ENCODE measurements at places on chromosomes 12 and 14.

DNA sequence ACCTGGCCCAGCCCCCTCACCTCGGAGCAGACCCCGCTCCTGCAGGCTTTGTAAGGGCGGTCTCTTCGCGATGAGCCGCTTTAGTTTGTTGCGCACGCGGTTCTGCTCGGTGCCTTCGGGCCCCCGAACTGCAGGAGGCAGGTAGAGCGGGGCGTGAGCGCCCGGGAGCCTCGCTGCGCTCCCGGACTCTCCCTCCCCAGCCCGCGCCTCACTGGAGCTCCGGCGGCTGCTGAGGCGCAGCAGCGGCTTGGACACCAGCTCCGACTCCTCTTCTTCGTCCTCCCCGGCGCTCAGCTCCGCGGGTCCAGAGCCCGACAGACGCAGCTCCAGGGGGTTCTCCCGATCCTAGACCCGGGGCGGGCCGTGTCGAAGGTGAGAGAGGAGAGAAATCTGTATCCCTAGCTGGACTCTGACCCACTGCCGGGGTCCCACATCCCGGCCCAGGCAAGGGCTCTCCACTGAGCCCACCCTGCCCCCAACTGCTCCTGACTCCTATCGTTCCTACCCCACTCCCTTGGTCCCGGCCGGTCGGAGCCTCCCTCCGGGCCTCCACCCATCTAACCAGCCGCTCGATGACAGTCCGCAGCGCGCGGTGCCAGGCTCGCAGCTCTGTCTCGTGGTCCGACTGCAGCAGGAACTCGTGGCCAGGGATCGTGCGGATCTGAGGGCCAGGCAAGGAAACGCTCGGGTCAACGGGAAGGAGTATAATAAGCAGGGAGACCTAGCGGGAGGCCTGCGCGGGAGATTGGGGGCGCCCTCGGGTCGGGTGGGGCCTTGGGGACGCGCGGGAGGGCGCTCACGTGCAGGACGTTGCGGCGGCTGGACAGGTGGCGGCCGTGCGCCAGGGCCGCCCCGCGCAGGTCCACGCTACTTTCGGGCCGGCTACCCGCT, 4.2 kb downstream of the ARHGAP9 start:
- no peak for DNase-seq

DNA sequence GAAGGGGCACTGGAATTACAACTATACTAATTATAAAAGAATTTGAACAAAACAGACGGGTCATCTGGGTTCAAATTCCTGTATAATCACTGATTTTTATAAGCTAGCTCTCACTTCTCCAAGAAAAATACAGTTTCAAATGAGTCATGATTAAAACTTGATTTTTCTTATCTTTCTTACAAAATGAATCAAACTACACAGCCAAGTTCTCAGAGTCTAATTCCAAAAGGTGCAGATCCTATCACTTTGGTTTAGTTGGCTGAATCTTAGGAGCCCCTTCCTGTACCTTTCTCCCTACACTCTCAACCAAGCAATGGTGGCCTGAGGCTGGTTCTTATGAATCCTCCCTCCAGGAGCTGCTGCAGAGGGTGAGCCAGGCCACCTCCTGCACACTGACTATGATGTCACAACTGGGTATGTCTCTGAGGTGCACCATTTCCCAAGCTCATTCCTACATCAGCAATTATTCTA, 43.8 kb upstream of the BMP4 start:
- no peak for DNase-seq

DNA sequence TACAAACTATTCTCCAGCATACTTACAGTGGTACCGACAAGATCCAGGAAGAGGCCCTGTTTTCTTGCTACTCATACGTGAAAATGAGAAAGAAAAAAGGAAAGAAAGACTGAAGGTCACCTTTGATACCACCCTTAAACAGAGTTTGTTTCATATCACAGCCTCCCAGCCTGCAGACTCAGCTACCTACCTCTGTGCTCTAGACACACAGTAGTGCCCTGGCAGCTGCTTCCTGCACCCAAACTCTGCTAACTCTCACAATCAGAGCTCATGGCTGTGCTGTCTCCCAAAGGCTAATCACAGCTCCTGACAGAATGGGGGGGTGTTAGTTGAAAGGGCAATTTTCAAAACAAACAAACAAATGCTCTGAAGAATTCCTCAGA, 95.2 kb upstream of the OR4E1 start:
- no peak for DNase-seq

- no peak for DNase-seq
Measured at GRCh38 chr14:94952097-94952496, 182.2 kb upstream of the GSC start.

GRCh38 chr14:84874436-84874835, 655.5 kb upstream of the FLRT2 start:
- DNase-seq, result no peak

GRCh38 chr14:52348279-52348678, 34.2 kb downstream of the PTGER2 start:
- DNase-seq, result no peak

- DNase-seq, result no peak
Measured at GRCh38 chr14:38442208-38442607, 186.3 kb upstream of the CLEC14A start.

- no peak for DNase-seq
Measured at GRCh38 chr12:43899574-43899973, 63.7 kb downstream of the TMEM117 start.

DNA sequence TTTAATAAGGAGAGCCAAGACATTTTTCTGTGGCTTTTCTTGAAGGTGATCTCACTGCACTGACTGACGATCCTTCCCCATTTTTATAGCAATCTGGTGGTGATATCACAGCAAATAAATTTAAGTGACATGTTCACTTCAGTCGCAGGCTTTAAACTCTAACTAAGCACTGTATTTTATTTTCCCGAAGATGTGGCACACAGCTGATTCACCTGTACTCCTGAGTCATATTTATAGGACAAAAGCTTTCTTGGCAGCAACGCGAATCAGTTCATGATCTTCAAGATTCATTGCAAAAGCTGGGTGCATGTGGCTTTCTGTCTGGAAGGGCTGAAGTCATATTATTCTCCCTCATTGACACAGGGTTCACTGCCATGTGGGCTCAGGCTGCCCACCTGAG, 79.8 kb upstream of the TUNAR start:
- no peak for DNase-seq

- no peak for DNase-seq
Measured at GRCh38 chr12:123059500-123059899, 79.0 kb downstream of the ARL6IP4 start.

- no peak for DNase-seq
Measured at GRCh38 chr14:76083796-76084765, 67.6 kb upstream of the GPATCH2L start.

DNA sequence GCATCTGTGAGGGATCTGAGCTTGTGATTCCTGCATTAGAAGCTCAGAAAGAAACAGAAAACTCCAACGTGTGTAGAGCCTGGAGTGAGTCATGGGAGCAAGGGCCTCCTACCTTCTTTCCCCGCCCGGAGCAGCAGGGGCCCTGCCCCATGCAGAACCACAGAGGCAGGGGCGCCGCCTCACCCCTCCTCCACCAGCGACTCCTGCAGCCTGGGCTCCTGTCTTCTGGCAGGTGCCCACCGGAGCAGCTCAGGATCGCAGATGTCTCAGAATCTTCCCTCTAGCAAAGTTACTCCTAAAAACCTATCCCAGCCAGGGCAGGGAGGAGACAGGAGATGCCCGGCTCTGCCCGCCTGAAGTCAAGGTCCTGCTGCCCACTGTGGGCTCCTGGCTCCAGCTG, 58.7 kb downstream of the STX2 start:
- no peak for DNase-seq

Data from renal pelvis (tissue), 12 donors.